ENCODE measurements at places on chromosomes 2 and 18. TPM values are rescaled to one million over a fixed set of nuclear protein-coding genes. Genes with fewer than 3 reads are reported as not detected.

The LONRF2 gene
- total RNA-seq, result 12.9 TPM

- peaks cover 6% of the 10 kb centered on the region for H3K4me1 ChIP-seq
- no peaks in the 10 kb centered on the region for H3K27me3 ChIP-seq
- H3K36me3 ChIP-seq, result no peaks in the 10 kb centered on the region
- no peak overlapping the region for H3K27ac ChIP-seq
- no peak for DNase-seq
Measured at GRCh38 chr2:12300019-12300602, 416.6 kb upstream of the TRIB2 start.

DNA sequence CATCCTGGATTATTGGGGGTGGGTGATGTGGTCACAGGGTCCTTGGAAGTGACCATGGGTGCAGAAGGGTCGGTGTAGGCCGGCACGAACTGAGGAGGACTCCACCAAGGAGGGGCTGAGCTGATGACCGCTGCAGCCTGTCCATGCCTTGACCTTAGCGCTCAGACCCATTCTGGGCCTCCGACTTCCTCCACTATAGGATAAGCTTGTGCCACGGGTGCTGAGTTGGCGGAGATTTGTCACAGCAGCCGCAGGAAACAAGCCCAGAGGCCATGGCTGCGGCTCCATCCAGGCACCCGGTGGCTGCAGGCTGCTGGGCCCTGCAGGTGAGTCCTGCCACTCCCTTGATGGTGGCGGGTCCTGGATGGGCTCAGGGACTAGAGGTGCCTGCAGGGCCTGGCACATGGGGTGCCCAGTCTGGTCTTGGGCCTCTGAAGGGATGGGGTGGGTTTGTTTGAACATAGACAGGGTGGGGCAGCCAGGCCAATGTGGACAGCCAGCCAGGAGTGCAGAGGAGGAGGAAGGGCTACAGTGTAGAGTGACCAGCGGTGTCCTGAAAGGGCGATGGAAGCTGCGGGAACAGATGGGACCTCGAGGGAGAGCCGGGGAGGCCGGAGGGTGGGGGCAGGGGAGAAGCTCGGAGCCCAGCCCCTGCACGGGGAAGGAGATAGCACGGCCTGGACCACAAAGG lies 84.8 kb downstream of the SEPTIN10 start:
- H3K4me1 ChIP-seq, result no peaks in the 10 kb centered on the region
- H3K27me3 ChIP-seq, result no peaks in the 10 kb centered on the region
- H3K27ac ChIP-seq, result no peak overlapping the region
- DNase-seq, result no peak
- H3K4me3 ChIP-seq, result no peak overlapping the region

- no peak overlapping the region for H3K4me3 ChIP-seq
- H3K27me3 ChIP-seq, result no peaks in the 10 kb centered on the region
- H3K27ac ChIP-seq, result no peak overlapping the region
- DNase-seq, result peak; percentile 15
- H3K4me1 ChIP-seq, result no peaks in the 10 kb centered on the region
Measured at GRCh38 chr2:153163055-153163454, 315.5 kb downstream of the RPRM start.

The COL5A2 gene
- 144 TPM for total RNA-seq

DNA sequence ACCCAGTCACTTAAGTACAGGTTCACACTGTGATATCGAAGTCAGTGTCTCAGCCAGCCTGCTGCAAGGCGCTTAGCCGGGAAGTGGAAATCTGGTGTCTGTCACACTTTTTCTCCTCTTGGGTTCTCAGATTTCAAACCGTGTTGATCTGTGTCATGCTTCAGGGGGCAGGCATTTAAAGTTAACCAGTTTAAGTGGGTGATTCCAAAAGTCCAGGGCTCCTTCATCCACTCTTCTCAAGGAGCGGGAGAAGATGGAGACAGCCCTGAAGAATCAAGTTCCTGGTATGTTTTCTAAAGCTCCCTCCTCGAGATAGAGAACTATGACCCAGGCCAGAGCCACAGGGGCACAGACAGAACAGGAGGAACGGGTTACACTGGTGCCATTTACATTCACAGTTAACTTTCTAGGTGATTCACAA lies 331.7 kb downstream of the GBX2 start:
- no peak for DNase-seq
- H3K27ac ChIP-seq, result no peak overlapping the region
- no peaks in the 10 kb centered on the region for H3K27me3 ChIP-seq
- no peak overlapping the region for H3K4me3 ChIP-seq
- H3K36me3 ChIP-seq, result no peaks in the 10 kb centered on the region

DNA sequence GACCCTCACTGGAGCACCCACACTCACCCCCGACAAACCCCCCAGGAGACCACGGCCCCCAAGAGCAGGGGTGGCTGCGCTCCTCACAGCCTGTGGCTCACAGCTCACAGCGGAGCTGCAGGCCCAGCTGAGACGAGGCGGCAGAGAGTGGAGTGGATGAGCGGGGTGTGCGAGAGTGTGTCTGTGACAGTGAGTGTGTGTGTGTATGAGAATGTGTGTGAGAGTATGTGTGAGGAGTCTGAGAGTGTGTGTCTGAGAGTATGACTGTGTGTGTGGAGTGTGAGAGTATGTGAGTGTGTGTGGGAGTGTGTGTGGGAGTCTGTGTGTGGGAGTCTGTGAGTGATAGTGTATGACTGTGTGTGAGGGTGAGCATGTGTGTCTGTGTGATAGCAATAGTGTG lies 55.3 kb upstream of the ID2 start:
- no peaks in the 10 kb centered on the region for H3K27me3 ChIP-seq
- no peak for DNase-seq
- H3K36me3 ChIP-seq, result no peaks in the 10 kb centered on the region
- no peak overlapping the region for H3K4me3 ChIP-seq
- no peaks in the 10 kb centered on the region for H3K4me1 ChIP-seq

- no peaks in the 10 kb centered on the region for H3K27me3 ChIP-seq
- no peaks in the 10 kb centered on the region for H3K4me1 ChIP-seq
- H3K36me3 ChIP-seq, result no peaks in the 10 kb centered on the region
Measured at GRCh38 chr2:222797261-222797660, 63.6 kb upstream of the ACSL3 start.

GRCh38 chr2:225008179-225008856 lies 34.0 kb downstream of the DOCK10 start:
- H3K27me3 ChIP-seq, result no peaks in the 10 kb centered on the region
- no peak overlapping the region for H3K27ac ChIP-seq
- no peaks in the 10 kb centered on the region for H3K36me3 ChIP-seq
- no peaks in the 10 kb centered on the region for H3K4me1 ChIP-seq
- no peak for DNase-seq

DNA sequence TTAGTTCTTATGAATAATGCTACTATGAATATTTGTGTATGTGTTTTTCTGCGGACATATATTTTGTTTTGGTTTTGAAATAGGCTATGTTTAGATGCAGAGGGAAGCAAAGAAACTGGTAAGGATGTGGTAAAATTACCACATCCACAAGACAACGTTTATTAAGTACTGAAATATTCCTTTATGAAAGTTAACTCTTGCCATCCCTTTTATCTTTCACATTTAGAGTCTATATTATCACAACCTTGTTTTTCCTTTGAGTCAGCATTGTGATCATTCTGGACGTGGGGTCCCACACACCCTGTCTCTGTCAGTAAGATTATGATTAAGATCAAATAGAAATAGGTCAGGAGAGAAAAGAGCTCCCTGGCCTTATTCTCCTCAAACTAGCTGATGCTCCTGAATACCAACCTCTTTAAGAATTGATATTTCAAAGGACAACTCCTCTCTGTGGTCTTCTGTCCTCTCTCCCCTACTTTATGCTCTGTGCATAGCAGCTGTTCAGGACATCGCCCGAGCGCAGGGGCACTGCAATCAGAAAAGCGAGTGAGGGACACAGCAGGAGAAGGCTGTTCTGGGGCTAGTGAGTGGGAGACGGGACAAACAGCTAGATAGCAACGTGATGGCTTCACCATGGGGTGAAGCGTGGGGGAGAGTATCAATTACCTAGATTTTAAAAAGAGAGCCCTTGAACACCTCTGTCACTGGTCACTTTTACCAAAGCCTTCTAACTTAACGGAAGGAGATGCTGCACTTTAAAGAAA lies 12.2 kb downstream of the METAP1D start:
- no peak for DNase-seq
- H3K27ac ChIP-seq, result no peak overlapping the region
- no peak overlapping the region for H3K4me3 ChIP-seq
- no peaks in the 10 kb centered on the region for H3K27me3 ChIP-seq
- H3K36me3 ChIP-seq, result no peaks in the 10 kb centered on the region

DNA sequence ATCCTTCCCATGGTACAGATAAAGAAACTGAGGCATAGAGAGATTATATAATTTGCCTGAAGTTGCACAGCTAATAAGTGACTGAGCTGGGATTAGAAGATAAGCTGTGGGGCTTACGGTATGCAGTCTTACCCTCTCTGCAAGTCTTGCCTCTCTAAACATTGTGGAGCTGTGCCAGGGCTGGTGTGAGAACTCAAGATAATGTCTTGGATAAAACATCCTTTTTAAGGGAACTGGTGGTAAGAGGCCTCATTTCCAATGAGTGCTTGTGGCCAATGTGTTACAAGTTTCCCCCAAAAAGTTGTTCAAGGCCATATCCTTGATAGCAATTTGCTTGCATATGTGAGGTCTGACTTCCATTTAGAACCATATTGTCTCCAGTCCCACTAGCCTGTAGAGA lies 84.3 kb upstream of the ETAA1 start:
- no peak overlapping the region for H3K4me3 ChIP-seq
- no peaks in the 10 kb centered on the region for H3K27me3 ChIP-seq
- H3K36me3 ChIP-seq, result no peaks in the 10 kb centered on the region

The PRKD3 gene
- 21.8 TPM for total RNA-seq

The B3GNT7 gene
- 83.3 TPM for total RNA-seq

- no peaks in the 10 kb centered on the region for H3K36me3 ChIP-seq
- DNase-seq, result no peak
- H3K4me3 ChIP-seq, result no peak overlapping the region
- no peak overlapping the region for H3K27ac ChIP-seq
- no peaks in the 10 kb centered on the region for H3K4me1 ChIP-seq
- no peaks in the 10 kb centered on the region for H3K27me3 ChIP-seq
Measured at GRCh38 chr2:204706939-204707338, 161.7 kb downstream of the PARD3B start.

The TRIM43 gene
- total RNA-seq, result not detected

- H3K27me3 ChIP-seq, result no peaks in the 10 kb centered on the region
- no peak for DNase-seq
- H3K36me3 ChIP-seq, result no peaks in the 10 kb centered on the region
- no peak overlapping the region for H3K27ac ChIP-seq
- no peaks in the 10 kb centered on the region for H3K4me1 ChIP-seq
Measured at GRCh38 chr18:29181151-29181901, 1004.4 kb upstream of the CDH2 start.

GRCh38 chr2:198763793-198764192 lies 693.9 kb downstream of the SATB2 start:
- no peak overlapping the region for H3K4me3 ChIP-seq
- no peaks in the 10 kb centered on the region for H3K36me3 ChIP-seq
- no peaks in the 10 kb centered on the region for H3K4me1 ChIP-seq
- no peak overlapping the region for H3K27ac ChIP-seq

- H3K27ac ChIP-seq, result no peak overlapping the region
- H3K36me3 ChIP-seq, result no peaks in the 10 kb centered on the region
Measured at GRCh38 chr2:209331291-209331844, 92.5 kb upstream of the MAP2 start.

The PPM1B gene
- 36.0 TPM for total RNA-seq

DNA sequence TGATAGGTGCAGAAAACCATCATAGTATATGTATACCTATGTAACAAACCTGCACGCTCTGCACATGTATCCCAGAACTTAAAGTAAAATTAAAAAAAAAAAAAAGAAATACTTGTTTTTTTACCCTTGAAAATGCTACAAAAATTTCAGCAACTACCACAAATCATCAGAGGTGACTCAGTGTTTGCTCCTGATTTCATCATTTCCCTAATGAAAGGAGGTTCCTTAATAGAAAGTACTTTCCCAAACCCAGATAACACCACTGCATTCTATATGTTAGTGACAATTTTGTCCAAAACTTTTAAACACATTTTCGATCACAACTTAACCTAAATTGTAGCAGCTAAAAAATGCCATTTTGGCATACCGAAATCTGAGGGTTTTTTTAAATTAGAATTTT lies 163.3 kb downstream of the SLC39A10 start:
- H3K27me3 ChIP-seq, result no peaks in the 10 kb centered on the region
- no peaks in the 10 kb centered on the region for H3K4me1 ChIP-seq
- no peak overlapping the region for H3K27ac ChIP-seq
- no peak overlapping the region for H3K4me3 ChIP-seq
- no peaks in the 10 kb centered on the region for H3K36me3 ChIP-seq

- no peaks in the 10 kb centered on the region for H3K27me3 ChIP-seq
- no peaks in the 10 kb centered on the region for H3K4me1 ChIP-seq
- H3K36me3 ChIP-seq, result no peaks in the 10 kb centered on the region
- no peak overlapping the region for H3K27ac ChIP-seq
- H3K4me3 ChIP-seq, result no peak overlapping the region
Measured at GRCh38 chr2:188068093-188068492, 223.6 kb upstream of the GULP1 start.

- H3K4me1 ChIP-seq, result no peaks in the 10 kb centered on the region
- no peak for DNase-seq
- no peaks in the 10 kb centered on the region for H3K36me3 ChIP-seq
Measured at GRCh38 chr2:26993768-26994167, 23.3 kb downstream of the MAPRE3 start.

DNA sequence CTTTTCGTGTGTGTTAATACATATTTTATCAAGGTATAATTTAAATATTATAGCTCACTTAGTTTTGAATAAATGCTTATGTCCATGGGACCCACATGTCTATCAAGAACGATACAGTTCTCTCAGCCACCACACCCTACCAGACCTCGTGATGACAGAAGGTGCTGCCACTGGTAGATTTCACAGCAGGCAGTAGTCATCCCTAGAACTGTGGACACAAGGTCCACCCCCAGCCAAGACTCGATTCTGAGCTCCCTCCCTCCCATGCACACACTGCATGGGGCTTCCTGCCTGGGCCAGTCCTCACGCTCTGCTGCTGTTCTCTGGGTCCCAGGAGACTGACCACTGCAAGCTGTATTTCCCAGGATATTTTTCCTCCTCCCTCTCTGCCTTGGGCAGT lies 26.5 kb upstream of the CREB1 start:
- no peak overlapping the region for H3K4me3 ChIP-seq
- no peak overlapping the region for H3K27ac ChIP-seq
- no peaks in the 10 kb centered on the region for H3K36me3 ChIP-seq
- H3K4me1 ChIP-seq, result peaks cover 4% of the 10 kb centered on the region
- no peaks in the 10 kb centered on the region for H3K27me3 ChIP-seq

The SP5 gene
- 0.64 TPM for total RNA-seq
